Left kidney (tissue), 8 donors: ENCODE measurements at places on chromosomes 7 and 10. TPM values are rescaled to one million over a fixed set of nuclear protein-coding genes. Genes with fewer than 3 reads are reported as not detected.

- no peak for DNase-seq
Observed at GRCh38 chr7:28187012-28187411, 6.4 kb upstream of the JAZF1 start.

GRCh38 chr7:36636126-36636525 is 88.2 kb downstream of the AOAH start:
- DNase-seq: no peak

DNA sequence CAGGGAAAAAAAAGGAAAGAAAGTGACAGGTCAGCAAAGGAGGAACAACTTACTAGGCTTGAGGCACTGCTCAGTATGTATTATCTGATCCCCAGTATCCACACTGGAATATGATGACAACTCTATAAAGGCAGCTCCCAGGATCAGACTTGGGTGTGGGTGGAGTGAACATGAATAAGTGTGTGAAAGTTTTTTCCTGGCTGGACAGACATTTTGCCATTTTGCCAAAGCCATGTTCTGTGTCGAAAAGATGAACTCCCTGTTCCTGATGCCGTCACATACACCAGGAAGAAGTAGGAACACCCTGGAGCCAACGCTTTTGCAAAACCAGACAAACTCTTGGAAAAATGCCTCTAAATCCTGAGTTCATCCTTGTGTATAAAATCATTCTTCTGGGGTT is 143.2 kb upstream of the MEOX2 start:
- DNase-seq: no peak

- DNase-seq: no peak
Observed at GRCh38 chr10:49534670-49535381, 4.1 kb downstream of the ERCC6 start.

Gene NRG3
- 18.0 TPM for polyA plus RNA-seq

DNA sequence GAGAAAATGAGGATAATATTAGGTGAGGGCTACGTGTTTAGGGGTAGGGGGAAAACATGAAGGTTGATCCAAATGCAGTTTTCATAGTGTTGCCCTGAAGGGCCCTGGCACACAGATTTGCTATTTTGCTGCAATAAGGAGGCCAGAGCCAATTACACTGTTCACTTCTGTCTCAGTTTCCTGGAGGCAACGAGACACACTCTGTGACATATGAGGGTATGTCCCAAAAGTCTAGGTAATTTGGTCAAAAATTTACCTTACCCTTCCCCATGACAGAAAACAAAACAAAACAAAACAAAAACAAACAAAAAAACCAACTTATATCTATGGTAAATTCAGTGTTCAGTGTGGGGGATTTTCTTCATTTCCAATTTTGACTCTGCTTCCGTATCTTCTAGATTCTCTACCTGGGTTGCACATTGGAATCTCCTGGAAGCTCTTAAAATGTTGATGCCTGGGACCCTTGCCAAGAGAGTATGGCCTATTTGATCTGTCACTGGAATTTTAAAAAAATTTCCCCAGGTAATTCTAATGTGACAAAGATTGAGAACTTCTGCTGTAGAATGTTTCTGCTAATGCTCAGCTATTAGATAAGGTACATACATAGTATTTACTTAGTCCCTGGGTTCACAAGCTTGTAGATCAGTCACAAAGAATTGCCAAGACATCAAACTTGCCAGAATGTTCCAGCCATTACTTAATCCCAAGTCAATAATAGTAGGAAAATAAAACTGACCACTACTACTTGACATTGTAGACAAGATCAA is 139.5 kb downstream of the SEMA3E start:
- no peak for DNase-seq
